Esophagus squamous epithelium (tissue), 5 donors: ENCODE measurements at places on chromosomes 5 and 9.

DNA sequence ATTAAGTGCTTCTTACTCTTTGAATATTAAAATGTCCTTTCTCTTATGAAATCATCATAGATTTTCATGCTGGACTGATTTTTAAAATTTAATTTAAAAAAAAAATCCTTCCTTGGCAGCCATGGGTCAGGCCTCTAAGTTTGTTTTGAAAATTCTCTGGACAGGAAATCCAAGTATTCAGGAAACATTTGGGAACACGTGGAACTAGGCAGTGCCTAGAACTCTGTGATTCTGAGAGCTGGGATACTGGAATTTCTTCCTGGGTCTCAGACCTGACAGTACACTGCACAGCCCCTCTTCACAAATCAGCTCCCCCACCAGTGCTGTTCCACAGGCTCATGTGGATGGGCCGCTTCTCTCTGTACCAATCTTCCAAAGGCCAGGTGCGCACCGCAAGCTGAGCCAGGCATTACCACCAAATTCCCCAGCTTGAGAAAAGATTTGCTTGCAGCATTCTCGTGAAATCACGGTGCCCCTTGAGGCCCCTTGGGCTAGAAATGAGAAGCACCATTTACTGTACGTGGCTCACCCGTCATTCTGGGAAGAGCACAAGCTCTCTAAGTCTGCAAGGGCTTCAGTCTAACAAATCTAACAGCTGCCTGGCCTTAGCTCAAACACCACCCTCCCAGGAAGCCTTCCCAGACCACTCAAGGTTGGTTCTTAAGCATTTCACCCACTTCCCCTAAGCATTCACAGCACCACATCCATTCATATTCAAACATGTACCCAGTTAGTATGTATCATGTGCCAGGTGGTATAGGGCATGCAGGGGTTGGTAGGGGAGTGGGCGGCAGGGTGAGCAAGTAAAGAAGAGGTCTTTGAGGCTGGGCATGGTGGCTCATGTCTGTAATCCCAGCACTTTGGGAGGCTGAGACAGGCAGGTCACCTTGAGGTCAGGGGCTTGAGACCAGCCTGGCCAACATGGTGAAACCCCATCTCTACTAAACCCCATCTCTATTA, 26.5 kb downstream of the B4GALT1 start:
- peaks cover 99% of the 10 kb centered on the region for H3K4me1 ChIP-seq
- peak overlapping the region; percentile 73 for H3K27ac ChIP-seq
- no peak for DNase-seq

- no peak for DNase-seq
- H3K4me1 ChIP-seq: no peaks in the 10 kb centered on the region
- H3K36me3 ChIP-seq: no peaks in the 10 kb centered on the region
- no peaks in the 10 kb centered on the region for H3K27me3 ChIP-seq
Measured at GRCh38 chr5:23730023-23730422, 222.6 kb downstream of the PRDM9 start.

GRCh38 chr9:129027224-129027684, 877 bp downstream of the SH3GLB2 start:
- H3K27ac ChIP-seq: peak overlapping the region; percentile 89
- no peak for DNase-seq
- peak overlapping the region; percentile 91 for H3K4me3 ChIP-seq

DNA sequence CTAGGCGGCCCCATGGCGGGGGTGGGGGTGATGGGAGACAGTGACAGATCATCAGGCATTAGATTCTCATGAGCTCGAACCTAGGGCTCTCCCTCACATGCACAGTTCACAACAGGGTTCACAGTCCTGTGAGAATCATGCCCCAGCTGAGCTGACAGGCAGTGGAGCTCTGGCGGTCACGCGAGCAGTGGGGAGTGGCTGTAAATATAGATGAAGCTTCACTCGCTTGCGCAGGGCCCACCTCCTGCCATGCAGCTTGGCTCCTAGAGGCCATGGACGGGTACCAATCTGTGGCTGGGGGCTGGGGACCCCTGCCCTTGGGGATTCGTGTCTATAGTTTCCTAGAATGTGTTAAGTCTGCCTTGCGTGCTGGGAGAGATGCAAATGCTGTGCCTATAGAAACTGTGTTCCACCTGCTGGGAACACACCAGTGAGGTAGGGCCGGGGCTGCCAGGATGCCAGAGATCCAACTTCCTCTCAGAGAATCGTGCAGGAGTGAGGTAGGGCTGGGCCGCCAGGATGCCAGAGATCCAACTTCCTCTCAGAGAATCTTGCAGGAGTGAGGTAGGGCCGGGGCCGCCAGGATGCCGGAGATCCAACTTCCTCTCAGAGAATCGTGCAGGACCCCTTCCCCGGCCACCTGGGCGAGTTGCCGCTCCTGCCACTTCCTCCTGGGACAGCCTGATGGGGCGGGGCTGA, 14.1 kb upstream of the EXOC3 start:
- no peak overlapping the region for H3K4me3 ChIP-seq
- H3K27ac ChIP-seq: peak overlapping the region; percentile 17
- peaks cover 18% of the 10 kb centered on the region for H3K4me1 ChIP-seq
- H3K36me3 ChIP-seq: no peaks in the 10 kb centered on the region
- no peak for DNase-seq
